ENCODE measurements at places on chromosomes 6 and 20. TPM values are rescaled to one million over a fixed set of nuclear protein-coding genes. Genes with fewer than 3 reads are reported as not detected.

Gene CDS2
- polyA plus RNA-seq = 34.7 TPM

Gene EYA2
- 1.8 TPM for polyA plus RNA-seq

- no peak for DNase-seq
Observed at GRCh38 chr6:130760006-130760405, 67.2 kb upstream of the SMLR1 start.

DNA sequence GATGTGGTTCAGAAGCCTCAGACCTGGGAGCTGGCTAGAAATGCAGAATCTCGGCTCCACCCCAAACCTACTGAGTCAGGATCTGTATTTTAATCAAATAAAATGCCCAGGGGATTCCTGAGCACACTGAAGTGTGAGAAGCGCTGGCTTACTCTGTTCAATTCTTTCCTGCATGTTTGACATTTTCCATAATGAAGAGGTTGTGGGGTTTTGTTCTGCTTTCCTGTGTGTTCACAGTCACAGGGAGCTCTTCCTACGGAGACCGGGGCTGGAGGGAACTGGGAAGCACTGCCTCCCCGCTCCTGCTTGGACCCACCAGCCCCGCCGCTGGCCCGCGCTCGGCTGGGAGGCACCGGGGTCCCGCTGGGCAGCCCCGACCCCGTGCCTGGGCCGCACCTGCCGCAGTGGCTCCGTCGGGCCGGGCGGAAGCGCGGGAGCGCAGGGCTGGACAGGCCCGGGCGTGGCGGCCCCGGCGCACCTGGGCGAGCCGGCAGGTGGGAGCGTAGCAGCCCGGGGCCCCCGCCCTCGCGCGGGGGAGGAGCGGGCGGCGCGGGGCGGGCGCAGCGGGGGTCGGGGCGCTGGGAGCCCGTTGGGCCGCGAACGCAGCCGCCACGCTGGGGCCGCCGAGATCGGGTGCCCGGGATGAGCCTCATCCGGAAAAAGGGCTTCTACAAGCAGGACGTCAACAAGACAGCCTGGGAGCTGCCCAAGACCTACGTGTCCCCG is at the start of gene MAPK13:
Gene MAPK13 (plus strand): TSS at position 573 of the 726 bp plus-strand sequence. CDS start 70 bp downstream, at position 643.
- DNase-seq = no peak

All from left renal cortex interstitium (tissue), 4 donors.